ENCODE measurements at places on chromosomes 2 and 18. TPM values are rescaled to one million over a fixed set of nuclear protein-coding genes. Genes with fewer than 3 reads are reported as not detected.

Gene MAPK4
- not detected for polyA plus RNA-seq

Gene VWA3B
- polyA plus RNA-seq: not detected

Gene SCN9A
- not detected for polyA plus RNA-seq

Gene MOCOS
- polyA plus RNA-seq: 0.06 TPM

Gene CCDC148
- not detected for polyA plus RNA-seq

Gene SERPINB2
- polyA plus RNA-seq: not detected

Gene ZNF521
- not detected for polyA plus RNA-seq

Gene RNPEPL1
- polyA plus RNA-seq: 100 TPM

Gene TTN
- polyA plus RNA-seq: 2.0 TPM

Gene LPIN2
- polyA plus RNA-seq: 96.5 TPM

Gene CCDC141
- polyA plus RNA-seq: 0.73 TPM

Gene SERPINB10
- not detected for polyA plus RNA-seq

- DNase-seq: no peak
Observed at GRCh38 chr2:203383038-203383437, 54.8 kb downstream of the ABI2 start.

- DNase-seq: peak; percentile 72
Observed at GRCh38 chr2:174748948-174749347, 15.3 kb downstream of the CHRNA1 start.

- peak; percentile 18 for DNase-seq
Observed at GRCh38 chr2:94986392-94986963, 39.0 kb upstream of the MAL start.

DNA sequence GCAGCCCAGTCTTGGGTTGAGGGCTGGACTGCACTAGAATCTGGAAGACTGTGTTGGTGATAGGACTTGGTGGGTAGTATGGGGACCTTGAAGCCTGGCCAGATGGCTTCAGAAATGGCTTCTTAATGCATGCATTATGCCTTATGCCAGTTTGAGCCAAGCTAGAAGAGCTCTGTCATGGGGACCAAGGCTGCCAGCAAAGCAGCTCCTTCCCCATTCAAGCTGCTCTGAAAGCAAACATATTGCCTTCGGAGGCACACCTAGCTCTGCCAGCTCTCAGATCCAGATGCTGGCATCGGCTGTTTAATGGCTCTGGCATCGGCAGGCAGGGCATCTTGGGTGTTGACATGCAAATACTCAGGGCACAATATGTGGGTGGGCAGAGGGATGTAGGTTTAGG is 59.0 kb upstream of the IGFBP5 start:
- no peak for DNase-seq

GRCh38 chr2:226427538-226428307 is 371.9 kb downstream of the IRS1 start:
- no peak for DNase-seq

- no peak for DNase-seq
Observed at GRCh38 chr2:147420517-147420916, 424.3 kb upstream of the ACVR2A start.

DNA sequence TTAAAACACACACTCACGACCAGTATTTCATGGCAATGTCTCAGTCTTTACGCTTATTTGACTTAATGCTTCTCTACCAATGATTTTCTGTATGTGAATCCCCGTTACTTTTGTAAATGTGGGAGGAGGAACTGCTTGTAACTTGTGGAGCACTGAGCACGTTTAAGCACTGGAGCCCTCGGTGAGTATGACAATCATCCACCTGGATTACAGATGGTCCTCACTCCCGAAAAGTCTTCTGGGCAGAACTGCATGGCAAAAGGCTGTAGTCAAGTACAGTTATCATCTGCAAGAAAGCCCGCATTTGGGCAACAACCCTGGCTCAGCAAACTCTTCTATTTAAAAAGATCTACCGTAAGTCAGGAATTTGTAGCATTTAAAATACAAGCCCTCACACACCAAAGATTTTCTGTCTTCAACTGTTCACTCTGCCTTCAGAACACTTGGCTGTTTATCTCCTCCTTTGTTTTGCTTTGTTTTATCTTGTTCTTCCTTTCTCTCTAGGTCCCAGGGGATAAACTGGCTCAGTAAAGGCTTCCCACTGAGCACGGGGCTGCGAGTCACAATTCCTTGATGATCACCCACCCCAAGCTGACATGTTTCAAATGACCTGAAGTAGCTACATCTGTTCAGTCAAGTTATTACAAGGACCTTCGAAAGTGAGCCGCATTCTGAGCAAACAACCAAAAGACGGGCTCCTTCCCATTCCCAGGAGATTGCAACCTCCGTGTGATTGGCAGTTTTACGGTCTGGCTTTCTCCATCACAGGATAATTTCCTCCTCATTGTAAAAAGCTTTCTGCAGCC is 102.2 kb downstream of the DLGAP1 start:
- no peak for DNase-seq

DNA sequence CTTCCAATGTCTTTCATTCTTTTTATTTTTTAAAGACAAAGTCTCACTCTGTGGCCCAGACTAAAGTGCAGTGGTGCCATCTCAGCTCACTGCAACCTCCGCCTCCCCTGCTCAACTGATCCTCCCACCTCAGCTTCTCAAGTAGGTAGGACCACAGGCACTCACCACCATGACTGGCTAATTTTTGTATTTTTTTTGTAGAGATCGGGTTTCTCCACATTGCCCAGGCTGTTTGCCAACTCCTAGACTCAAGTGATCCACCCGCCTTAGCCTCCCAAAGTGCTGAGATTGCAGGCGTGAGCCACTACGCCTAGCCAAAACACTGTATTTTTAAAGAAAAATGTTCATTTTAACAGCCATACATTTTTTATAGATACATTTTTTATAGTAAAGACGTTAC is 12.7 kb downstream of the GCKR start:
- no peak for DNase-seq

DNA sequence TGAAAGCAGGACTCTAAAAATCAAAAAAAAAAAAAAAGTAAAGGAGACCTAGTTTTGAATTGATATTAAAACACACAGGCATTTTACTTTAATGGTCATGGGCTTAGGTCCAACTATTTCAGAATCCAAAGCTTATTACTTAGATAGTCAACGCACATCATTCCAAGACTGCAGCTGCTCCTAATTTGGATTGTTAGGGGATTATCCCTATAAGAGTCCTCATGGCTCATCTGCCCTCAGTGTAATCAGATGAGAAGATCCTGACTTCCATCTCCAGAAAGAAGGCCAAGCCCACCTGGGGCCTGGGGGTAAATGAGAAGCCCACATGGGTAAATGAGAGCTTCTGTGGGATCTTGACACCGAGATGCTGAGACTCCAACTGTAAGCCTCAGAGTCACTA is 424.2 kb downstream of the NRXN1 start:
- DNase-seq: no peak

- DNase-seq: no peak
Observed at GRCh38 chr2:178283341-178283918, 89.1 kb downstream of the OSBPL6 start.

- peak; percentile 25 for DNase-seq
Observed at GRCh38 chr2:74573747-74574562, 19.4 kb downstream of the DOK1 start.

GRCh38 chr18:49365346-49365745 is 95.1 kb downstream of the DYM start:
- no peak for DNase-seq

DNA sequence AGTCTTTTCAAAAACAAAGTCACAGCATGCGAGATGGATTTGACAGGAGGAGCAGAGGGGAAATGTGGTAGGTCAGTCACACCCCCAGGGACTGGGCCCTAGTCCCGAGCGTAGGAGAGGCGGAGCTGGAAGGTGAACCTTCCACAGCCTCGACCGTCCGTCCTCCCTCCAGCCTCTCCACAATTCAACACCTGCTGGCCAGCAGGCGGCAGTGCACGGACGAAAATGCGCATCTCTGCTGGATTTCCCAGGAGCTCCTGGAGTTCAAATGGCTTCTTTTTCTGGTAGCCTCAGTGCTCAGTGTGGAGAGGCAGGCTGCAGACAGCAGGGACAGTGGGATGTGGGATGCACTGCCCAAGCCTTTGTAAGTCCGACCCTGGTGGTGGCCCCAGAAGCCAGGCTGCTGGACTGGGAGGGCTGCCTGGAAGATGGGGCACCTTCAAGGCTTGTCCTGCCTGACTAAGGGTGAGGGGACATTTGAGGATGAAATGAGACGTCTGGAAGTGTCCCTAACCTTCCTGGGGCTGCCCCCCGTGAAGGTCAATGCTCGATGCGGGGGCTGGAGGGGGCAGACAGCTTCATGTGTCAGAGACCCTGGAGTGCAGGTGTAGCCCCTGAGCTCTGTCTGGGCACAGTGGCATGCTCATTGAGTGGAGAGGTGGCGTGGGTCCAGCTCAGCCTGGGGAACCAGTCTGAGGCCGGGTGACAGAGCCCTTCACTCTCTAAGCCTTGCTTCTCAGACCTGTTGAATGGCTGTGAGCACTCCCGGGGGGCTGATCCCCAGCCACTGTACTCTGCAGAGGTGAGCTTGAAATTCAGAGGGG is 189.5 kb downstream of the TFCP2L1 start:
- DNase-seq: no peak

DNA sequence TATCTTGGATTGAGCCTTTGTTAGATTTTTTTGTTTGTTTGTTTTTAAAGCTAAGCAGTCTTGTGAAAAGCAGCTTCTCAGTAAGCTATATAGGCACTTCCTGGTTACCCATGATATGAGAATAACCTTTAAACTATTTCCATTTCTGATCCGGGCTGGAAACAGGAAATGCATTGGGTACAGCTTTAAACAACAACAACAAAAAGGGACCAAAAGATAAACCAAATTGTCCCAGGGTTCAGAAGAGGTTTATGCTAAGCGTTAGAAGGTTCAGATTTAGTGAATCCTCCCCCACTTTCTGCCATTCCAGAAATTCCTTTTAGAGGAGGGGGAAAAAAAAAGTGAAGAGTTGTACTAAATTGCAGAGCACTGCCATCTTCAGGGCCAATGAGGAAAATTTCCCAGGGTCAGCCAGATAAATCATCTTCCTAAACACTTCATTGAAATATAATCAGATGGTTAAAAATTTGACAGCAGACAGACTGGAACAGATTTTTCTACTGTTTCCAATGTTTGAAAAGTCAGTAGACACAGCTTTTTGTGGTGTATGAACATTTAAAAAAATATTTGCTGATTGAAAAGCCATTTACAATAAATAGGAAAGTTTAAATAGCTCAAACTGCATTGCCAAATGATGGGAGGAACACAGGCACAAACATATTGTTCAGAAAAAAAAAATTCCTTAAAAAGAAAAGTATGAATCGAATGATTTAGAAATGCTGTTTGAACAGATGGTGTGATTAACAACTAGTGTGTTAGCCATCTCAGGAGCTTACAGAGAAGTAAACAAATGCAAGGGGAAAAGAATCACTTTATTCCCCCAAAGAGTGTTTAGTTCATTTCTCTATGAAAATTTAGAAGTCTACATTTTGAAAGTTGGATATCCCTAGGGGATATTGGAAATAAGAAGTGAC is 189.9 kb upstream of the TANK start:
- peak; percentile 26 for DNase-seq

DNA sequence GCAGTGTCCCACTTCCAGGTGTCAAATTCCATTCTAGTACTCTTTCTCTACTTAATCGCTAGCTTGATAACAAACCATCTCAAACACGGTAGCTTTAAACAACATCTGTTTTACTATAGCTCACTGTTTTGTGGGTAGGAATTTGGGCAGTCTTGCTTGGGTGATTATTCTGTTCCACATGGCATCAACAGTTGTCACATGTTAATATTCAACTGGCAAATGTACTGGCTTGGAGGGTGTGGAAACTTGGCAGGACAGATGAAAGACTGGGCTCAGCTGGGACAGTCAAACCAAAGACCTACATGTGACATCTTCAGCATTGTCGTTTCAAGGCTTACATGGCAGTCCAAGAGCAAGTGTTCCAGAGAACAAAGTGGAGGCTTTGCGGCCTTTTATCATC is 241.8 kb downstream of the PTH2R start:
- no peak for DNase-seq

- no peak for DNase-seq
Observed at GRCh38 chr2:135055182-135055786, 3.2 kb downstream of the RAB3GAP1 start.

GRCh38 chr2:43609290-43609918 is 13.6 kb upstream of the THADA start:
- peak; percentile 42 for DNase-seq

DNA sequence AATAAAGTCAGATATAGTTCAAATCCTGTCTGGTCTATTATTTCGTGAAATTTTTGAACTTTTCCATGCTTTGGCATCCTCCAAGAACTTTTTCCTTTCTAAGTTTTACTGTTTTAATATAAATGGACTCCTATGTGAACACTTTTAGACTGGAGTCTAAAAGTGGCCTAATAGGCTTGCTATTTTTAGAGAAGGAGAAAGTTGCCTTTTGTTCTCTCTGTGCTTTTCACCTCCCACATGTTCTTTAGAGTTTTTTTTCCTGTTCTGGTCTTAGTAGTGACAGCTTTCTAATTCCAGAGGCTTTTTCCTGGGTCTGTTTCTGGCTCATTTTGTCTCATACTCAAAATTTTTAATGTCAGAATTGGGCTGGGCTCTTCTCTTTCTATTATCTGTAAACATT is 72.2 kb downstream of the ADAM23 start:
- no peak for DNase-seq

- DNase-seq: no peak
Observed at GRCh38 chr18:42274488-42275137, 319.6 kb downstream of the PIK3C3 start.

DNA sequence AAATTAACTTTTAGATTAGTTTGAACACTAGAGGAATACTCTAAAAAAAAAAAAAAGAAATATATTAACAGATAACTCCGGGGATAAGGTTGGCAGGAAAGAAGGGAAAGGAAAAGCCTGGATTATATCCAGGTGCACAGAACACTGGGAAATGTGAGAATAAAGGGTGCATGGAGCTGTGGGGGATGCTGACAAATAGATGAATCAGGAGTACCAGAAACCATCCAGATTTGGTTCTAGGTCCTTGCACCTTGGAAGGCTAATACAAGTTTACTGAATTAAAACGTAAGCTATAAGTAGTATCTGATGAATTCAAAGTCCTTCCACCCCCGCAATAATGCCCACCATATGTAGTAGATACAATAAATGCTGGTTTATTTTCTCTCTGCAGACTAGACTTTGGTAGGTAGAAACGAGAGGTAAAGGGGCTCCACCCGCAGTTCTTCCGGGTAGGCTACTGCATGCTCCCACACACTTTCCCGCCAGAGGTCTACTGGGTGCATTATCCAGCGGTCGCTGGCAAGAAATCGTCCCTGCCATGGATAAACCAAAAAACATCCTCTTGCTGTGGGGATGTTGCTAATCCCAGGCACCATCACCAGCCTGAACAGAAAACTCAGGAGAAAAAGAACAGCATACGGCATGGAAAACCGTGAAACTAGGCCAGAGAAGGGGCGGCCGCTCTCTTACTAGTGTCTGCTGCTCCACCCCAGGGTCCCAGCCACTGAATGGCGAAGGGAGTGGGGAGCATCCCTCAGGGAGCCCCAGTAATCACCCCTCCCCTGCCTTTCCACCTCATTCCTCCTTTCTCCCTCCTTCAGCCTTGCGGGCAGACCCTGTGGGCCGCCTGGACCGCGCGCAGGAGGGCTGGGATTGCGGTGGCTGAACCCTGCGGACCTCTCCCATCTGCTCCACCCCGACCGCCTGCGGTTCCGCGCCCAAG is 1.5 kb downstream of the CNRIP1 start:
- no peak for DNase-seq
